ENCODE measurements at places on chromosomes 4 and X.

- no peak for DNase-seq
Measured at GRCh38 chr4:55517526-55518229, 29.0 kb downstream of the CLOCK start.

- DNase-seq = peak; percentile 11
Measured at GRCh38 chr4:12137575-12137974, 708.9 kb upstream of the HS3ST1 start.

- DNase-seq = no peak
Measured at GRCh38 chr4:57109847-57110639, at the start of gene IGFBP7. Gene IGFBP7, minus strand, starts transcription at chr4:57110385. Its CDS starts 34 bp downstream, at chr4:57110351.

GRCh38 chrX:130497531-130497930 lies 95.7 kb downstream of the RBMX2 start:
- no peak for DNase-seq

- DNase-seq = no peak
Measured at GRCh38 chr4:113221990-113222389, 172.5 kb downstream of the ANK2 start.

- DNase-seq = peak; percentile 57
Measured at GRCh38 chrX:25019707-25020390, 4.1 kb upstream of the ARX start.

DNA sequence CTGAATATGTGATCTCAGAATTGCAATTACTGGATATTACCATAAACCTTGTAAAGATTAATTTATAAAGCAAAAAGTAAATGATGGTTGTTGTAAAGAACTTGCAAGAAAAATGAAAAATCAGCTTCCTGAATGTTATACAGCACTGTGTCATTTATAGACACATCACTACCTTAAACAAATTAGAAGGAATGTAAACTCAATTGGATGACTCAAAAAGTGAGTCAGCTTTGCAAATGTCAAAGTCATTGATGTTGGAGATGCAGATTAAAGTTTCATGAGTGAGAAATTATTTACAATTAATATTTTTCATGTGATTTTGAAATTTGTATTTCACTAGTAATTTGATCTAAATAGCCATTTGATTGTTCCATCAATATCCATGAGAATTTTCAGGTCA lies 193.2 kb downstream of the RAPGEF2 start:
- no peak for DNase-seq

DNA sequence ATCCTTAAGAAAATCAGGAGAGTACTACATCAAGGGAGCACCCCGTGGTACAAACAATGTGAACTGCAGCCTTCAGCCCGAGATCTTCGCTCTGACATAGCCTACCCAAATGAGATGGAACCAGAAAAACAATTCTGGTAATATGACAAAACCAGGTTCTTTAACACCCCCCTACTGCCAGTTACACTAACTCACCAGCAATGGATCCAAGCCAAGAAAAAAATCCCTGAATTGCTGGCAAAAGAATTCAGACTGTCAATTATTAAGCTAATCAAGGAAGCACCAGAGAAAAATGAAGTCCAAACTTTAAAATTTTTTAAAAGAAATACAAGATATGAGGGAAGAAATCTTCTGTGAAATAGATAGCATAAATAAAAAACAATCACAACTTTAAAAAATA lies 101.7 kb upstream of the KLF8 start:
- DNase-seq = no peak

- no peak for DNase-seq
Measured at GRCh38 chr4:95590615-95591014, 41.8 kb upstream of the UNC5C start.

DNA sequence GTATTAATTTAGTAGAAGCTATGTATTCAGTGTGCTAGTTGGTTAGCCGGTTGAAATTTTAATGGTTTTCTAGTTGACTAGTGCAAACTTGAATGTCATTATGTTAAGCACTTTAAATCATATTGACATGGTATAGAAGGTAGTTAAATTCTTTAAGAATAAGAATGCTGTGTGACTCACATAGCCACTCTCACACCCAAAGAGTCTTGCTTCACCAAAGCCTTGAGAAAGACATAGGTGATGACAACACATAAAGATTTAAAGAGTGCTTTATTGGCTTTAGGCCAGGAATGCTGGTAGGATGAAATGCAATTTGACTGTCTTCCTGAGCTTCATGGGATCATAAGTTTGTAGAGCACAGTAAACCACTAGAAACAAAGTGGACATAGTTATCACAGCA lies 85.3 kb downstream of the DCAF8L2 start:
- DNase-seq = no peak

DNA sequence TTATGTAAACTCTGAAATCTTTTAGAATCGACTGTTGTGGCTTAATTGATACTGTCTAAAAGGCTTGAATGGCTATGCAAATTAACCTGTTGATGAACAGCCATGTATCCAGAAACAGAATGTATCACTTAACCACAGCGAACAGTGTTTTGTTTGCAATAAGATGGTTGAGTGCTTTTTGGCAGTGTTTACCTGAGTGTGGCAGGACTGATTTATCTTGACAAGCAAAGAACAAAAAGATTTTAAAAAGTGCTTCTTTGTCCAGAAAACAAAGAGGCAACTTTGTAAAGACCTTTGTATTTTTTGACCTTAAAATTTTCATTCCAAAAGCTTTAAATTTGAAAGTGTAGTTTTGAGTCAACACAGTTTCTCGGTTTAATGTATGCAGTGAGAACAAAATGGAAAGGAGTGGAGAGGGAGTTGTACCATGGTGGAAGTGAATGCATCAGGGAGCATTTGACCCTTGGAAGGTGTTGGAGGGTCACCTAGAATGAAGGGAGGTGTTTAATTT lies 18.0 kb downstream of the ARHGAP10 start:
- DNase-seq = no peak

DNA sequence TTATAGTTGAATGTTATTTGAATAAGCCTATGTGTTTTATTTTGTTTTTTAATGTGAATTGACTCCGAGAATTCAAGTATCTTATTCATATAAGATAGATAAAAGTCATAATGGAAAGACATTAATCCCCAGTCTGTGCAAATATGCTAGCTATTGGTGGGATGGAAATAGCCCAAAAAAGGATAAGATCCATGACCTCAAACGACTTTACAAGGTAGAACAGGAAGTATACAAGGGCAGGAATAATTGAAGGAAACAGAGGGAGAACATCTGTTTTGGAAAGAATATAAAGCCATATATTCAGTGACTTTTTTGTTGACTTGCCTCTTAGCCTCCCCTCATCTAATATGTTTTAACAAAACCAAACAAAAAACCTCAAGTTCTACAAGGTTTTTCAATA lies 9.0 kb downstream of the ABCE1 start:
- no peak for DNase-seq

Data from NCI-H1417 treated with DMSO at 0.1 percent for 48 hours (cell line).